ENCODE measurements at places on chromosomes 7 and 10.

DNA sequence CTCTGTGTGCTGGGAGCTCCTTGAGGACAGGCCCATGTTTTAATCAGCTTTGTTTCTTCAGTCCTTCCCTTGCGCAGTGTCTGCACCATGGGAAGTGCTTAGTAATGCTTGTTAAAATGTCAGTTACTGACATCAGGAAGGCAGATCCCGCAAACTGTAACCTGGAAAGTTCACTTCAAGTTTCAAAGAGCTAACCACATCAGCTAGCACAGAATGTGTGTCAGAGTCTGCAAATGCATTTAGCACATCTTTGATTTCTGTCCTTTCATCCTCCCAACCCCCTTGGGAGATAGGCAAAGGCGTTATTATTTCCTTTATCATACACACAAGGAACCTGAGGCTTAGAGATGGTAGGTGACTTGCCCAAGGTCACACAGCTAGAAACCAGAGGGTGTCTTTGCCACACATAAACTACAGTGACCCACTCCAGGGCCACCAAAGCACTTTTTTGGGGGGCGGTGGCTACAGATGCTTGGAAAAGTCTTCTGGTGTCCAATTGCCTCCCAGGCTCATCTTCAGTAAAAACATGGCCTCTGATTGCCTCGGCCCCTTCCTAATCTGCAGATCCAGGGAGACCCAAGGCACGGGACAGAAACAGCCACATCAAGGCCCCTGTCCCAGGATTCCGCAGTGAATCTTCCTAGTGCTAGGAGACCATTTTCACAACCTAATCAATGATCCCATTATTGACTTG lies 116.2 kb upstream of the GPR26 start:
- no peak for DNase-seq

DNA sequence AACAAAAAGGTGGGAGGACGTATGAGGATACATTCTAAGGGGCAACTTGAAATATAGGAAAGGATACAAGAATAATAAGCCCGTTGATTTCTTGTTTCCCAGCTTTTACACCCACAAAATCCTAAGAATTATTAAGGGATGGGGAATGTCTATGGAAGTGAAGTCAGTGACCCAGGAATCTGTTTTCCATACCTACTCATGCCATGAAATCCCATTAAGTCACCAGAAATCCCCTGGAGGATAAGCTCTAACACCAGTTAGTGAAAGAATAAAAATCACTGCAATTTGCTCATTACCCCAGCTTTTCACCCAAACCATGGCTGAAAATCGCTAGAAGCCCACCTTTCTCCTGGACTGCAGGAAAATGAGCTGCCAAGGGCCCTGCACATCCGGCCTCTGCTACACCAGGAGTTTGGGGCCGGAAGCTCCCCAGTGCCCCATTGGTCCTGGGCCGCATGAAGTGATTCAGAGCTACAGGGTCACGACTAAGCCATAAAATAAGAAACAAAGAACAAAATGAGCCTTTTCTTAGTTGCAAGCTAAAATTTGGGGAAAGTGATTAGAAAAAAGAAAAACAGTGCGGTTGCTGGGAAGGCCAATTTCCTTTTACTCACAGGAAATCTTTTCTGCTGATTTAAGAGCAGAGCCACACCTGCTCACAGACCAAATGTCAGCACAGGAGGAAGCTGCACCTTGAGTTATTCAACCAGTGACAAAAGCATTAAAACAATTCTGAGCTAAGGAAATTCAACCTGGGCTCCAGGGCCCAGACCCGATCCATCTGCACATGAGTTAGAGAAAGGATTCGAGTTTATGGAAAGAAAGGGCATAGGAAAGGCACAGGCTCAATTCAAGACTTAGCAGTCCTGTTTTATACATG lies 40.3 kb downstream of the HIPK2 start:
- DNase-seq = no peak

DNA sequence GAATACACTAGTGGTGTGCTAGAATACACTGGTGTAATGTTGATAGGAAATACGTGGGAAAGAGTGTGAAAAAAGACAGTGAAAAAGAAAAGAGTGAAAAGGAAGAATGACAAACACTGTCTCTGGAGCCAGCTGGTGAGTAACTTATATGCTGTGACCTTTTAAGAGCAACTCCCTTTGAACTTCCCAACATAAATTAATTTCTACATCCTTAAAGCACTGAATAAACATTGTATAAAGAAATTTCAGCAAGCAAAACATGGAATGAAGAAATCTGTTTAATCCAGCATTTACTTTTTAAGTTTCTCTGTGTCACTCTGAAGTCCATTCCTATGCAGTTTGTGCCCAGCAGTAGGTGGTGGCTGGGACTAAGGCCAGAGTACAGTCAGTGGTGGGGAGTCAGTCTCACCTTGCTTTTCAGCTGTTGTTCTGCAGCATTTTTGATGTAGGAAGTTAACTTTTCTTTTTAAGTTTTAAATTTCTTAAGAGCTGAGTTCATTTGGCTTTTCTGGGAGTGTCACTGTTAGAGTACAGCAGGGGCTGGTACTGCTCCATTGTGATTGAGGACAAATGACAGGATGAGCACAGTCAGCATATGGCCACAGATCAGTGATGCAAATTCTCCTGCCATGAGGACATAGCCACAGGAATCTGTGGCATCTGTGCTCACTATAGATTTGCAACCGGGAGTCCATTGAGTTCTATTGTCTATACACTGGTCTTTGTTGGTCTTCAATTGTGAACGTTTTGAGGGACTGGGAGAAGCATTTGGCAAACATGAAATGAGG lies 321.8 kb downstream of the ZNF248 start:
- no peak for DNase-seq

GRCh38 chr7:44240376-44240775 lies 39.6 kb downstream of the YKT6 start:
- DNase-seq = no peak

DNA sequence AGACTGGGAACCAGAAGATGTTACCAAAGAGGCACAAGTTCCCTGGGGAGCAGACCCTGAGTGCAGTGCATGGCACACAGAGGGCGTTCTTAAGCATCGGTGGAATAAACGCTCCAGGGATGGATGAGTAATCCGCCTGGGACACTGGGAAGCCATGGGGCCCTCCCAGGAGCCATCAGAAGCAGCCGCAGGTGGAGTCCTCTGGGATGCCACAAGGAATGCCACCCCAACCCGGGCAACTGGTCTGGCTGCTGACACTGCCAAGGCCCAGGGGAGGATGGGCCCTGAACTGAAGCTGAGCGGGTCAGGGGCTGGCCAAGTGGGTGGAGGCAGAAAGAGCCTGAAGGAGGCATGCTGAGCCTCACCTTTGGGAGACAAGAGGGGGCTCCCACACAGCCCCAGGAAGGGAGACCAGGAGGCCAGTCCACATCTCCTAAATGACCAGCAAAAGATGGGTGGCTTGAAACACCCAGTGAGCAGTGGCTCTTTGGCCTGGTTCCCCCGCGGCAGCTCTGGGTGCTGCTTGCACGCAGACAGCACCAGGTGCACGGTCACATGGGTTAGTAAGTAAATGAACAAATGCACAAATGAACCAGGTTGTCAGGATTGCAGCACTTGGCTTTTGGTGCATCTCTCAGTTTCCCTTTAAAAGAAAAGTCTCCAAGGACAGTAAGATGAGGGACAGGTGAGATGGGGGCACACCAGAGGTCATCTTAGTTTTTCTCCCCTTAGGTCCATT lies 141.3 kb upstream of the ZMIZ1 start:
- no peak for DNase-seq

DNA sequence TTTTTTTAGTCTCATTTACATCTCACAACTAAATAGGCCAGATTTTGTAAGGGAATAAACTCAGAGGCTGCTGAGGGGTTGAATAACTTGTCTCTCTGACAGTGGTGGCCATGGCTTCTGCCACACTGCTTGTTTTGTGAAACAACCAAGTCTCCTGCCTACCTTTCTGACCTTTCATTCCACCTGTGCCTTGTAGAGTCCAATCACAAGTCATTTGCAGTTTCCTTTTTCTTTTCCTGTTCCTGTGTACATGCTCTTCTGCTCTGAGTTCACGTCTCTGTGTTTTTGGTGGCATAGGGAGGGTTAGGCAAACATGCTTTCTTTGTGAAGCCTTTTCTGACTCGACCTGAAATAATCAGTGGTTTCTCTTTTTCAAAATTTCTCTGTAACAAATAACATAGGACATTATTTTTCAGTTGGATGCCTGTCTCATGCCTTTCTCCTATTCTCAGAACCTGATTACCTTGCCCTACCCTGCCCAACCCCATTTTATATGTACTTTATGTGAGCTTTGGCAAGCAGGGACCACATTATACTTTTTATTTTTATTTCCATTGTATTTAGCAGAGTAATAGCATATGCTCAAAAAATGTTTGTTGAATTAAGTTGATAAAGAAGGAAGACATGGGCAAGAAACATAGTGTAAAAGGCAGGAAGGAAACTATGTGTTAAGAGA lies 81.7 kb downstream of the HDAC9 start:
- DNase-seq = no peak

GRCh38 chr7:96241855-96242254 lies 80.0 kb downstream of the SLC25A13 start:
- DNase-seq = no peak

- no peak for DNase-seq
Measured at GRCh38 chr10:104300736-104301292, 31.8 kb downstream of the GSTO2 start.

DNA sequence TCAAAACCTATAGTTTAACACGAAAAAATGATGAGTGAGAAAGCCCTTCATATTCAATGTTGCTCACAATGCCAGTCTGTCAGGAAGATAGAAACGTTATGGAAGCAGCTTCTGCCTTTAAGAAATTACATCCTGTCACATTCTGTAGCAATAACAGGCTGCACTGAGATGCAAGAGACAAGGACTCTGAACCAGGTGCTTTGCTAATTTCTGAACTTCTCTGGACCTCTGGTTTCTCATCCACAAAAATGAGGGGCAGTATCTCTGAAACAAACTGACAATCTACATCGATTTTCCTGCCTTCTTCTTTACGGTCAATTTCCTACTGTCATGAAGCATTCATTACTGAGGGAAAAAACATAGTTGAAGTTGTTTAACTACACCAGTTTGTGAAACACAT lies 234.0 kb downstream of the SNX13 start:
- DNase-seq = no peak

DNA sequence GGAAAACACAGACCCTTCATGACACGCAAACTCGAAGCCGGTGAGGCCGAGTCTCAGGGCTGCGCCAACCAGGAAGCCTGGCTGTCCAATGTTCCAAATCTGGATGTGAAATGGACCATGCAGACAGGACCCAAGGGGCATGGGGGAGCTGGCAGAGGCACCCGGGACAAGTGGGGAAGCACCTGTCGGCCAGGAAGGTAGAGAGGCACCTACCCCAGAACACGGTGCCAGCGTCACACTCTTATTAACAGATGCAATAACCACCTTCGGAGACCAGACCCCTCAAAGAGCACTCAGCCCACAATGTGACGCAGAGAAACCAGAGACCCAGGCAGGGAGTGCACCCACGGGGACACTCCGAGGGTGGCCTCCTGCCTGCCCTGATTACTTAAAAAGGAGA lies 88.3 kb upstream of the PDGFA start:
- DNase-seq = no peak

- no peak for DNase-seq
Measured at GRCh38 chr10:91597197-91597881, 35.5 kb downstream of the PPP1R3C start.

- DNase-seq = no peak
Measured at GRCh38 chr7:73345538-73345937, 17.6 kb downstream of the FKBP6 start.

Data from cortex of kidney (tissue), 1 donor.